ENCODE measurements at places on chromosomes 11 and 22.

DNA sequence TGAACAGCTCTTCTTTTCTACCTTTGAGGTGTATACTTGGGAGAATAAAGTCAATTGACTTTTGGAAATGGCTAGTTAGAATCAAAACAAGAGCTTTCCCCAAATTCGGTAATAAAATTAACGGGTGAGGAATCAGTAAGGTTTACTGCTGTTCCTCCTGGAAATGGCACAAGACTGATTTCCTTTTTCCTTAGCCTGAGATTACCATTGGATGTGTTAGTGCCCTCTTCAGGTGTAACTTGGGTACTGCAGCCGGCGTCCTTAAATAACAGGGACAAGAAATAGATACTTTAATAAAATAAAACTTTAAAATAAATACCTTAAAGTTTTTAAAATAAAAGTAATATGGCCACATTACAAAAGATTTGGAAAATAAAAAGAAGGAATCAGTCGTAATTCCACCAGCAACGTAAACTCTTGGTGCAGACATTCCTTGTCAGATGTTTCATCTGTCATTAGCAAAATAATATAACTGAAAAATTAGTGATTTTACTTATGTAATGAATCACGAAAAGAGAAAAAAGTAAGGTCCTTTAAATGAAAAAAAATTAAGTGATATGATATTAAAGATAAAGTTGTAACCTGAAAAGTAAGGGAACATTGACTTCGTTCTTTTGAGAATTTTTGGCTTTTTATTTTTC, 29.7 kb downstream of the ZFTA start:
- DNase-seq = peak; percentile 64

DNA sequence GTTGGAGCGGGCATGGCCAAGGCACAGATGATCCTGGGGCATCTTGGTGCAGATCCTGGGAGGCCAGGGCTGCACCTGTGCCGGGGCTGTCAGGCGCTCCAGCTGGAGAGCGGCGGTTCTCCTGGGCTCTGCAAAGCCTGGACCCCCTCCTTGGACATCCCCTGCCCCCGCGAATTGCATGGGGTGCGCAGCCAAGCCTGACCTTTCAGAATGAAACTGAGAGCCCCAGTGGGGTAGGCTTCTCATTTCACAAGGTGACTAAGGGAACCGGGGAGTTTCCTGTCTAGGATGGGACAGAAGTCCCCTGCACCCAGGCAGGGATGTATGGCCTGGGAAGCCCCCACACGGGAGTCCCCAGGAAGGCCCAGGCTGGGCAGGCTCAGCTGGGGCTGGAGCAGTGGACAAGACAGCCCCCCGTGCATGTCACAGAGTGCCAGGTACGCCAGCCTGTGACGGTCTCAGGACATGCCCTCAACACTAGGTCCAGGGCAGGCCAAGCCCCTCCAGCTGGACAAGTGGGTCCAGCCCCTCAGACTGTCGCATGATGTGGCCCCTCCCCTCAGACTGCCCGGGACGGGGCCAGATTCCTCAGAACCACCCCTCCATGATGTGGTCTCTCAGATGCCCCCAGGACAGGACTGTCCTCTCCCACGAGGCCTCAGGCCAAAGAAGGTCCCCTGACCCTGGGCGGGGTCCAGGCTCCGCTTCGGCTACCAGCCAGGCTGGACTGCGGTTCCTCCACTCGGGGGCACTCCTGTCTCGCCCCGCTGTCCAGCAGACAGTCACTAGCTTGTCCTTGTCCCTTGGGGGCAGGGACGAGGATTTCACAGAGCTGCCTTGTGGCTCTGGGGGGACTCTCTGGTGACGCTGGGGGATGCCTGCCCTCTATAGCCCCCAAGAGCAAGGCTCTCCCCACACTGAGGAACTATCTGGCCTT, 2.3 kb downstream of the LSP1 start:
- DNase-seq = no peak

- DNase-seq = no peak
Measured at GRCh38 chr11:995044-995751, 41.3 kb downstream of the MUC6 start.

GRCh38 chr11:63951779-63952536, 13.2 kb downstream of the NAA40 start:
- DNase-seq = no peak

- DNase-seq = no peak
Measured at GRCh38 chr11:9973921-9974320, 310.0 kb downstream of the SWAP70 start.

- DNase-seq = no peak
Measured at GRCh38 chr11:95248666-95249467, 17.9 kb upstream of the SESN3 start.

DNA sequence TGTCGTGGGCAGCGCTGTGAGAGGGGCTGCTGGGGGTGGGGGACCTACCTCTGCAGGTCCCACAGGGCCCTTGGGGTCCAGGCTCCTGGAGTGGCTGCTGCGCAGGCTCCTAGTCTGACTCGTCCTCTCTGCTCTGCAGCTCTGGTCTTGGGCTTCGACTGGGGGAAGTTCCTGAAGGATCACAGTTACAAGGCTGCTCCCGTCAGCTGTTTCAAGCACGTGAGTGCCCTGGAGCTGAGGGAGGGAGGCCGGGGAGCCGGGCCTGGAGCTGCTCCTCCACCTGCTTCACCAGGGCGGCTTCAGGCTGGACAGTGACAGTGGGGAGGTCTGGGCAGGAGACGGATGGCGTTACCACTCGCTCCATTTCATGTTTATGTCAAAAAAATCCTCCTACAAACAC, 11.9 kb downstream of the L3MBTL2 start:
- DNase-seq = no peak

DNA sequence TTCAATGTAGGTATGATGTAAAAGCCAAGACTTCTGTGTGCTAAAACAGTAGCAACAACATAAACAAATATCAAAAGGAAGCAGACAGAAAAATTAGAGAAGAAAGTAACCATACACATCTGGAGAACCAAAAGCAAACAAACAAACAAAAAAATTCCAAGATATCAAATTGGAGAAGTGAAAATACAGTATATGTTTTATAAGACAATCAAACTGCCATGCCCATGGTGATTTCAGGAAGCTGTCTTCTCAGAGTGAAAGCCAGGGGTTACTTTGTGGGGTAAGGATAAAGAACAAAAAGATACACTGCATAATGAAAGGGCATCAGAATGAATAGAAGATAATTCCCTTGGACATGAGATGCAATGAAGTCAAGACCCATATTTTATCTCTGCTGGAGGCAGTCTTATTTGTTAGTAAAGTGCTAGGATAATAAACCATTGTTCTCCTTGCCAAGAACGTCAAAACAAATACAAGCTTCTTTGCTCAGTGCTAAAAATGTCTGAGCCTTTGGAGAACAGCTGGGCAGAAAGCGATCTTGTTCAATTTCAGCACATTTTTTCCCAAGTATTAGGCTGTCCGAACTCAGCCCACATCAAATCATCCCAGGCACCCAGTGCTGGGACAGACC, 38.1 kb upstream of the LDLRAD3 start:
- no peak for DNase-seq

DNA sequence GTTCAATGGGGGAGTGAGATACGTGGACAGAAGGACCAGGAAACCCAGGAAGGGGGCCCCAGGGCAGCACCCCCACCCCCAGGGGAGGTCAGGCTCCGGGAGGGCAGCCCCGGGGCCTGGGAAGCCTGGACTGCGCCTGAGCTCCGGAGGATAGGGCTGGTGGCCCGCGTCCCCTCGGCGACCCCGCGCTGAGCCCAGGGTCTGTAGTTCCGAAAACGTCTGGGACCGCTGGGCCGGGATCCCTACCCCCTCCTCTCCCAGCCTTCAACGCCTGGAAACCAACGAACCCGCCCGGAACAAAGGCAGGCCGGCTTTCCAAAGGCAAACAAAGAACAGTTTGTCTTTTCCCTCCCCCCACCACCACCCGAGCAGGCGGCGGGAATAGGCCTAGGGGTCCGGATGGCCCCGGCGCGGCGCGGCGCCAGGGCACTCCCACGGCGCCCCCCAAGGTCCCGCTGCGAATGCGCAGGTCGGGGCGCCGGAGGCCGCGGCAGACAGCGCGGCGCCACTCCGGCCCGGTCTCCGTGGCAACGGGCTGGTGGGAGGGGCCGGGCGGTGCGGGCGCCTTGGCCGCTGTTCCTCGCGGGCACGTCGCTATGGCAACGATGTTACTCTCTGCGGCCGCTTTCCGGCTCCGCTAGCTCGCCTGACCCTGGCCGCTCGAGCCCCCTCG, 58.5 kb downstream of the IGLL1 start:
- peak; percentile 32 for DNase-seq

DNA sequence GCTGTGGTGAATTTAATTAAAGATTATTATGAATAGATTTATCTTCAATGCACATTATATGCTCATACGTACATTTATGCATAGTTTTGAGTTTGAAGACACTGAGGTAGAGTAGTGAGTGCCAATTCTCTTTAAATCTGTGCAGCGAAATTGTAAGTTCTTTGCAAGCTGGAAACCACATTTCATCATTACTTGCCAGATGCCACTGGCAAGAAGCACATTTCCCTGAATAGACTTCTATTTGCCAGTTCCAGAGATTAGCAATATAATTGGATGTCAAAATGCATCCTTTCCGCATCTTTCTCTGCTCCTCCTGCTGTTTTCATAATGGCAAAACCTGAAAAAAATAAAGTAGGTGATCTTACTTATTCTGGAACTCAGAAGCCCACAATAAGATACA, 448.0 kb downstream of the LUZP2 start:
- no peak for DNase-seq
